ENCODE measurements at places on chromosomes 4 and X.

GRCh38 chr4:82583897-82584587 is 22.3 kb upstream of the TMEM150C start:
- no peak for DNase-seq

- no peak for DNase-seq
Observed at GRCh38 chrX:115226929-115227328, 7.0 kb downstream of the LRCH2 start.

GRCh38 chr4:186149872-186150271 is 41.5 kb upstream of the CYP4V2 start:
- DNase-seq = no peak

- no peak for DNase-seq
Observed at GRCh38 chr4:85824166-85824945, 349.4 kb downstream of the ARHGAP24 start.

- DNase-seq = no peak
Observed at GRCh38 chr4:52701207-52701606, 42.1 kb upstream of the USP46 start.

- no peak for DNase-seq
Observed at GRCh38 chr4:76886214-76886613, 11.7 kb downstream of the SOWAHB start.

GRCh38 chr4:144903953-144904711 is 193.9 kb downstream of the ANAPC10 start:
- no peak for DNase-seq

GRCh38 chr4:116885579-116885978 is 199.8 kb downstream of the TRAM1L1 start:
- DNase-seq = no peak

DNA sequence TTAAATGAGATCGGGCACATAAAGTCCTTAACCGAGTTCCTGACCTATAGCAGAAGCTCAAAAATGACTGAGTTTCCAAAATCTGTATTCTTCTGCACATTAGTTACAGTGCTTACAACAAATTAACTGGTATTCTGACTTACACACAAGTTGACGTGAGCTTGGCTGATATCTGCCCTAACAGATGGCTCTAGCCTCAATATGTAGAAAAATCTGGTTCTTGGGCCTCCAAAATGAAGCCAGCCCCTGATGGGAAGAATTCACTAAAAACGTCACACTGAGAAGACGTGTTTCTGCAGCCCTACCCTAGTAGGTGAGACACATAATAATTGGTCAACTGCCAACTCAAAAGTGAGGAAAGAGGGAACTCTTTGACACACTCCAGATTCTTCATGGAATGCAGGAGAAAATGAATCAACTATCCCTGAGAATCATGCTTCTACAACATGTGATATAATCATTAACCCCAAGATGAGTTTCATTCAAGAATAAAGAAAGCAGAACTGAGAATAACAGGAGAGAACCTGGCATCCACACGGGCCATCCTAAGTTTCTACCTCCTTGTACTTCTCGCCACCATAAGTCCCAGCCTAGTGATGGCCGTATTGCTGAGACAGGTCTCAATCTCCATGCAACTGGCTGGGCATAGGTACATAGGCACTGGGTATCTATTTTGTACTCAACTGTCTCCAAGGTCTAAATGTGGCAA is 8.2 kb downstream of the STX18 start:
- DNase-seq = no peak

DNA sequence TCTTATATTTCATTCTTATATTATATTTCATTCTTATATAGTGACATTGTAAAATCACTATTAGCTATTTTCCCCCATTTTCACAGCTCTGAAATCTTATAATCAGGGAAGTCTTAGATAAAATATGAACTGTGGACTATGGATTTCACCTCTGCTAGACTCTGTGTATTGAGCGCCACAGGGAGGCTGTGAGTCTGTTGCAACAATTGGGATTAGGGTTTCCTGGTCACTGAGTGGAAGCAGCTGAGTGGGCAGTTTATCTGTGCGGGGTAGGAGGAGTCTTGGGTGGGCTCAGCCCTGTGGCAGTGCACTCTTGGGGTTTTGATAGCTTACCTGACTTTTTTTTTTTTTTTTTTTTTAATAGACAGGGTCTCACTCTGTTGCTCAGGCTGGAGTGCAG is 249.5 kb downstream of the PTTG2 start:
- DNase-seq = no peak

DNA sequence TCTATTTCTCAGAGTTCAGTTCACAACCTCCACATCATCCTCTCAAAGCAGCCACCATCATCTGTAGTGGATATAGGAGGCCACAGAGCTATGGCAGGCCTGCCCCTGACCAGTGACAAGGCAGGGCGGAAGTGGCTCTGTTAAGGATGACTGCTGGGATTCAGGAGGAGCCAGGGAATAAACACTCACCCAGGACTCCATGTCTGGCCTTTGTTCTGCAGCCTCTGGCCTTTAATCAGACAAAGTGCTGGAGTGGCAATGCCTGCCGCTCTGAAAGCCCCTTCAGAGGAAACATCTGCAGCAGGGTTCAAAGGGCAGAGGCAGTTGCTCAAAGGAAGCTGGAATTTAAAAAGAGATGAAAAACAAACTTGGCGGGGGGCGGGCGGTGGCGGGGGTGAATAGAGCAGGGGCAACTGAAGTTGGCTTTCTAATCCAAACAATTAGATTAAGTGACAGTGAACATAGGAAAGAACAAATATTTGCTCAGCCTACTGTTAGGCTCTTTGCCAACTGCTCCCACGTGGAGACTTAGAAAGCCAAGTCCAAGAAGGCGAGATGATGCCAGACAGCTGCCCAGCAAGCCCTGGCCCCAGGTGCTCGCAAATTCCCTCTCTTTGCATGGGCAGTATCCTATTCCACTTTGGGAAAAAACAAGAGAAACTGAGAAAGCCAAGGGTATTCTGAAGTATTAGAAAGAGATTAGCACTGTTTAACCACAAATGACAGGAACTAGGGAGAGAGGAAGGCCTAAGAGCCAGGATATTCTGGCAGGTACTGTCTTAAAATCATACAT is 5.5 kb downstream of the MPP1 start:
- DNase-seq = no peak

- DNase-seq = no peak
Observed at GRCh38 chr4:128452415-128452814, 164.8 kb upstream of the PGRMC2 start.

GRCh38 chrX:3195845-3196244 is 150.6 kb downstream of the MXRA5 start:
- no peak for DNase-seq

GRCh38 chr4:70538869-70539268 is 20.5 kb downstream of the AMTN start:
- no peak for DNase-seq

GRCh38 chr4:104693601-104694201 is 199.0 kb upstream of the CXXC4 start:
- no peak for DNase-seq

DNA sequence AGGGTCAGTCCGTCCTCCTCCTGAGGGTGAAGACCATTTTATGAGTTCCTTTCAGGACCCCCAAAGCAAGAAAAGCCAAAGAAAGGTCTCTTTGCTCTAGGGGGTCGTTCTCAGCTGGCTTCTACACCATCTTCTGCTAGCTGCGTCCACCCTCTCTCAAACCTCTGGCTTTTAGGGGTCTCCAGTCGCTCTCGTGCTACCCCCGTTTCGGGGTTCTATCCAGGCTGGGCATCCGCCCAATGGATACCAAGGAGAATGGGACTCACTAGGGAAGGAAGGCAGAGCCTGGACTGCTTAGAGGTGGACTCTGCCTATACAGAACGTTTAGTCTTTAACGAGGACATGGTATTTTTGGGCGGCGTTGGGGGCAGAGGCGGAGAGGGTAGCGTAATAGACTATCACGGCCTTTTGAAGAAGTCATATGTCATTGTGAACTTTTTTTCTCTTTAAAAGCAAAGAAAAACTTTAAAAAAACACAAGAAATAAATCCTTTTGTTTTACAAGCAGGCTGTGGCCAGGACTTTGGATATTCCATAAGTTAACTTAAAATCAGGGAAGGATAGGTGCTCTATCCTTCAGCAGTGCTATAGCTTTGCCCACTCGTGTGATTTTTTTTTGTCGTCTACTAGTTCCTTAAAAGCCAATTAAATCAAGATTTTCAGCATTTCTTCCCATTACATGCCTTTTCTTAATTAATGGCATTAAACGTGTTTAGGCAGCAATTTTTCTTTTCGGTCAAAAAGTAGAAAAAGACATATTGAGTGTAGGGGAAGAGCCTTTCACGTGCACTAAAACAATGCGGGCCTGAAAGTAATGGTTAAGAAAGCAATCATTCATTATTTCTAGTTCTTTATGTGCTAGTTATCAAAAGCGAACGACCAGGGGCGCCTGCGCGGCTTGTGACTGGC is 7.2 kb upstream of the PITX2 start:
- DNase-seq = no peak

- DNase-seq = no peak
Observed at GRCh38 chr4:26459756-26460530, 30.3 kb downstream of the CCKAR start.

DNA sequence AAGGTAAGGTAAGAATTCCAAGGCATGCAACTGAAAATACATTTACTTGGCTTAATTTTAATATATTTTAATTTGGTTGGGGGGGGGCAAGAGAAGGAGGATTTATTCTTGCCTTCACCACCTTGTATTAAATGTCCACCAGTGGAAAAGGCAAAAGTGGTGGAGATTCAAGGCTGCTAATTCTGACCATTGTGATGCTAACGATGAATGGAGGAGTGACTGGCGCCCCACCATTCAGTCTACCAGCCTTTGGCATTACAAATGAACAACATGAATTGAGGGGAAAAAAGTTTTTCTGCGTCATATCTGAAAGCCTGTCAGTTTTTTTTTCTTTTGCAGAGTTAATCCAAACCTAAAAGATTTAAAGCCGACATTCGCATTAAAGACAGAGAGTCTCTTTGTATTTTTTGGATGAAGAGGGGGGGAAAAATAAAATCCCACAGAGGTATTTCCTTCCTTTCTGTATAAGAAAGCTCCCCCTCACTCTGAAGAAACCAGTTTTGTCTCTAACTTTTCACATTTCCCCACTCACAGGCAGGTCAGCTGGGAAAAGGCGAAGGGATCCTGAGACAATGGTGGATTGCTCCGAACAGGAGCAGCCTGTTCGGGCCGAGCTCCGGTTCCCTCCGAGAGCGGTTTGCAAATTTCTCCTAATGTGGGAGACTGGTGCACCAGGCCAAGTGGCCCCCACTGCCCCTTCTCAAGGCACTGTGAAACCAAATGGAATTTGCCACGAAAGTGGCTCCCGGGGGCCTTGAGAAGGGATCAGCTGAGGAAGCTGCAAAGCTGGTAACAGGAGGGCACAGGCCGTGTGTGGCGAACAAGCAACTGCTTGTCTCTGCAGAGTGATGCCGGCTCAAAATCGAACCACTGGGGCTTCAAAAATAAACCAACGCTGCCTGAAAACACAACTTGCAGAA is 28.1 kb downstream of the SHISA3 start:
- DNase-seq = no peak

GRCh38 chrX:110287605-110288004 is 30.3 kb downstream of the AMMECR1 start:
- no peak for DNase-seq

DNA sequence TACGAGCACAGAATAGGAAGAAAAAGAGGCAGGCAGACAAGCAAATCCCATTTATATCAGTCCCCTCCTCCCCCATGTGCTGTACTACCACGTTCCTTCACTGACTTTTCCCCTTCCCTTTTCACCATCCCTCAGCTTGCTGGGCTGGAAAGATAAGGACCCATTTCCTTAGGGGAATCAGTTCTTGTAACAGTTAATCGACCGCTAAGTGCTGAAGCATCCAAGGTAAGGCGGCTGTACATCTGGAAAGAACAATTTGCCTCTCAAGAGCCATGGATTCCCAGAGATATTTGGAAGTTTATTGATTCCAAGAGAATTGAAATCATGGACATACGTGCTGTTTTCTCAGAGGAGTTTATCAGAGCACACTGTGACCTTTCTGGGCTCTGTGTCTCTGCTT is 1688.0 kb downstream of the STIM2 start:
- no peak for DNase-seq

GRCh38 chrX:148811236-148811635 is 310.8 kb downstream of the AFF2 start:
- DNase-seq = no peak

- DNase-seq = no peak
Observed at GRCh38 chr4:88447371-88448095, 9.4 kb upstream of the HERC5 start.

- no peak for DNase-seq
Observed at GRCh38 chr4:122533841-122534240, 77.3 kb upstream of the IL2 start.

- no peak for DNase-seq
Observed at GRCh38 chr4:13493793-13494192, 9.7 kb upstream of the RAB28 start.

DNA sequence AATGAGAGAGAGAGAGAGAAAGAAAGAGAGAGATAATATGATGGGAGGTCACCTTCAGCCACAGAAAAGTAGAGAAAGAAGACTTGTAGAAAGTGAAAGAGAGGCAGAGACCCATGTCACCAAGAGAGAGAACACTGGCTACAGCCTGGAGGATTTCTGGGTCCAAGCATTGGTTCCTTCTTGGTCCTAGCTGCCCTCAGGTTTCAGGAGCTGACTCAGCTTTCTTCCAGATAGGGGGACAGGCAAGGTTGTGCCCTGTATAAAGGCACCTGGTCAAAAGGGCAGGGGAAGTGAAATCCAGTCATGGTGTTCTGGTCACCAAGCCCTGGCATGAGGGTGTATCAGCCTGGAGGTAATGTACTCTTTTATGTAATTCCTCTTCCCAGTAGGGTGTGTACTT is 47.5 kb upstream of the XK start:
- no peak for DNase-seq

DNA sequence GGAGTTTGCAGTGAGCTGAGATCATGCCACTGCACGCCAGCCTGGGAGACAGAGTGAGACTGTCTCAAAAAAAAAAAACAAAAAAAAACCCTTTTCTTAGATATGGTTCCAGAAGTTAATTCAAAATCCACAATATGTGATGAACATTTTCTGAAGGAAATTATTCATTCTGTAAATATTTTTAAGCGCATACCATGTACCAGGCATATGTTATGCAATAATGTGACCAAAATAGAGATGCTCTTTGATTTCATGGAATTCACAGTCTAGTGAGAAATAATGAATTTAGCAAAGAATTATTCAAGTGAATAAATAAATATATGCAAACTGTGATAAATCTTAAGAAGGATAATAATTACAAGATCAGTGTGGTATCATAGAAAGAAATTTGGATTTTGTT is 174.7 kb downstream of the GC start:
- DNase-seq = no peak

Data from GM06990 (cell line).